ENCODE measurements at places on chromosomes 16 and 17.

DNA sequence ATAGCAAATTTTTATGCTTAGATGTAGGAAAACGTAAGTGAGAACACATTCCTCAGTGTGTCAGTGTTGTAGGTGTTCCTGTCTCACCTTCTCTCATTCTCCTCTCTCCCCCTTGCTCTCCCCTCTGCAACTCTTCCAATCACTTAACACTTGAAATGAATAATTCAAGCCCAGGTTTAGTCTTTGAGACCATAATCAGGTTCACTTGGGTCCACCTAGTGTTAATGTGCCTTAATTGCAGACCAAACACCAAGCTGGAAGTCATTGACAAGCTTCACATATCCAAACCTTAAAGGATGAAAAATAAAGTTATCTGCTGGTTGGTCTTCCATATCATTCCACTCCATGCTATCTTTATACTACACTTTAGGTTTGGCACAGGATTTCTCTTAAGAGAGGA, 37.0 kb downstream of the STXBP4 start:
- DNase-seq = no peak

DNA sequence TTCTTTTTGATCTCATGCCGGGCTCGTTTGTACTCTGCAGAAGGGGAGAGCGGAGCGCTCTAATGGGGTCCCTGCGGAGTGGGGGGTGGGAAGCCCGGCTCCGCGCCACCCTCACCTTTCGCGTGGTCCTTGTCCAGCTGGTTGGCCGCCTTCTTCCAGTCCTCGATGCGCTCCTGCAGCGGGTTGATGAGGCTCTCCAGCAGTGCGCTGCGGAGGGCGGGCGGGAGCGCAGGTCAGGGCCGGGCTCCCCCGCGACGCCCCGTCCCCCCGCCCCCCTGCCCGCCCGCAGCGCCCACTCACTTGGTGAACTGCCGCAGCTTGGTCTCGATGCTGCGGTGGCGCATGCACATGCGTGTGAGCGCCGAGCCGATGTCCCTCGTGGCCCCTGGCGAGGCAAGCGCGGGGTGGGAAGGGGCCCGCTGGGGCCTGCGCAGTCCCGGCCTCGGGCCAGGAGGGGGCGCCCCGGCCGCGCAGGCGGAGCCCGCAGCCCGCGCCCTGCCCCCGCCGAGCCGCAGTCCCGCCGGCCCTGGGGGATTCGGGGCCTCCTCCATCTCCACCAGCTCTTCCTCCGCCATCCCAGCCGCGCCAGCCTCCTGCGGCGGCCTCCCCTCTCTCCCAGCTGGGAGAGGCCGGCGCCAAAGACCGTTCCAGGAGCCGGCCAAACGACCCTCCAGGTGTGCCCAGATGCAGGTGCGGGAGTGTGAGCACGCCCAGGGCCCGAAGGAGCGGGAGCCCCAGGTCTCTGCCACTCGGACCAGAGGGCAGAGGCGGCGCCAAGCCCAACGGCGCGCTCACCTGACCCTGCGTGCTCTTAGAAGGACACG, 6.0 kb downstream of the MTSS2 start:
- DNase-seq = no peak

DNA sequence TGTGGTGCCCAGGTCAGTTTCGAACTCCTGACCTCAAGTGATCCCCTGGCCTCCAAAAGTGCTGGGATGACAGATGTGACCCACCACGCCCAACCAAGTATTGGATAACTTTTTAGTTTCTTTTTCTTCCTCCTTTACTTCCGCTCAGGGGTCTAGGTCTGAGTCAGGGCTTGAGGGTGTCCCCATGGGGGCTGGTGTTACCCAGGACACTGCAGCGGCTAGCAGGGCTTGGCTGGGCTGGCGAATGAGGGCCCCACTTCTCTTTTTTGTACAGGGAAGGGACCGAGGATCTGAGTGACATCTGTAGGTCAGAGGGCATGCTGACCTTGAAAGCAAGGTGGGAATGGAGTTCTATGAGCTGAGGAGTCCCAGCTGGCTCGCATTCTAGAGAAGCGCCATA, 24.9 kb downstream of the RAB11FIP3 start:
- no peak for DNase-seq

DNA sequence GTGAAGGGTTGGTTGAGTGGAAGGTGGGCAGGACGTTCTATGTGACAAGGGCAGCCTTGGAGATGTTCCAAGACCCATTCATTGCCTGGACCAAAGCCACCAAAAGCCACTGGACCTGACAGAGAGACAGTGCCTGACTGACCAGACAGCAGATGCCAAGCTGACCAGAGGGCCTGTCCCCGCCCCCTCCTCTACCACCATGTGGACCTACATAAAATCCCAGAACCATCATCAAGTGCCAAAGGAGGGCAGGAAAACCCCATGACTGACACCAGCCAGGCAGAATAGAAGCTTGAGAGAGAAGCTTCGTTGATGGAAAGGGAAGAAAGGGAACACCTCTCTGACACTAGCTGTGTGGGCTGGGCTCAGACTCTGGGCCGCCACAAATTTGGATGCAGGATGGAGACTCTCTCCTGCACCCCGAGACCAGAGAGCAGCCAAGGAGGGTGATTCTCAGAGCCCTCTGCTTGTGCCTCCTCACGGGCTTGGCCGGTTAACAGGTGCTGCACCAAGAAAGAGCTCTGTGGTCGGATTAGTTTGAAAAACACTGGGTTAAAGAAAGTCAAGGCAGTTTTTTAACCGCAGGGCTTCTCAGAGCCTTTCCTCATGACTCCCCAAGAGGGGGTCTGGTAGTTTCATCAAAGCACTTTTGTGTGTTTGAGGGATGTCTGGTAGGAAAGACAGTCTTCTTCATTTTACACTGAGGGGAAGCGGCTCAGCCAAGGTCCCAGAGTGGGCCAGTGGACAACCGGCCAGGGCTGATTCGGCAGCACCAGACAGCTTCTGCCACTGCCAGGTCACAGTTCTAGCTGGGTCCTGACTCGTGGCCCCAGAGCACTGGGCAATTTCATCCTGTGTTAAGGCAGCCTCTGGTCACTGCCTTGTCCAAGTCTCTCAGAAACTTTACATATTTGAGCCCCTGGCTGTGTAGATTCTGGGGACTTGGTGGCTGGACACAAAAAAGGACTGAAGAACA, 1.7 kb downstream of the TNFRSF13B start:
- DNase-seq = peak; percentile 54

DNA sequence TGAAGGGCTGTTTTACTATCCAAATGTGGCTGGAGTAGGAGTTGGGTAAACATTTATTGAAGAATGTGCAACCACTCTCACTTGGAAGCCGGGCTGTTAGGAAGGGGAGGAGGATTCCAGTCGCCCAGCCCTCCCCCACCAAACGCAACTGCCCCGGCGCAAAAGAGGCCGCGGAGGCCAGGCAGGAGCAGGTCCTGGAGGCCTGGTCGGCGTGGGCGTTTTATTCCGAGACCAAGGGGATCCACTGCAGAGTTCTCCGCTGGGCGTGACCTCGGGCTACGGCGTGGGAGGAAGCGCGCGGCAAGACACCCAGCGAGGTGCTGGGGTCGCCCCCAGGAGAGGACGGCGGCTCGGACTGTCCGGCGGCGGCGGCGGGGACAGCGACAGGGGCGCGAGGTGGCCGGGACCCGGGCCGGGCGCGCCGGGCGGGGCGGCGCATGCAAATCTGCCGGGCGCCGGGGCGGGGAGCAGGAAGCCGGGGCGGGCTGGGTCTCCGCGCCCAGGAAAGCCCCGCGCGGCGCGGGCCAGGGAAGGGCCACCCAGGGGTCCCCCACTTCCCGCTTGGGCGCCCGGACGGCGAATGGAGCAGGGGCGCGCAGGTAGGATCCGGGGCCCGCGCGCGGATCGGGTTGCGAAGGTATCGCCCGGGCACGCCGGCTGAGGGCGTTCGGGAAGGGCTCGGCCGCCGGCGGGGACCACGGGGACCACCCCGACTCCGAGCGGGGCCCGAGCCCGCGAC, at the start of gene IL4R:
TSS of gene IL4R (plus strand) at position 553 of the 739 bp plus-strand sequence. CDS start 26,230 bp downstream, outside the sequence.
- peak; percentile 80 for DNase-seq

DNA sequence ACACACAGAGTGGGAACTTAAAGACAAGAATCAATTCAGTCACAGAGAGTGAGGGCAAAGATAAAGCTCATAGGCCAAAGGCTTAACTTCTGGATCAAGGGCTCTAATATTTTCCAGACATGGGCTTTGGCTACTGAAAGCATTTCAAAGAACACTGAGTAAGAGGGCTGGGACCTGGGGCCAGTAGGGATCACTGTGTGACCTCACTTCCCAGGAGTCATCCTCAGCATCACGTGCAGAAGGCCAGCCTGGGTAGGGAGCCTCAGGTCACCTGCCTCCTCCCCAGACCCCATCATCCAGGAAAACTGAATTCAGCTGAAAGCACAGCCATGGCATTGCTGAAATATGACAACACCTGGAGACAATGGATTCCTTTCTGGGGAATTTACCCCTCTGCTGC, 163.5 kb downstream of the RAB11FIP4 start:
- no peak for DNase-seq

GRCh38 chr17:6240601-6241000, 170.4 kb downstream of the WSCD1 start:
- no peak for DNase-seq

DNA sequence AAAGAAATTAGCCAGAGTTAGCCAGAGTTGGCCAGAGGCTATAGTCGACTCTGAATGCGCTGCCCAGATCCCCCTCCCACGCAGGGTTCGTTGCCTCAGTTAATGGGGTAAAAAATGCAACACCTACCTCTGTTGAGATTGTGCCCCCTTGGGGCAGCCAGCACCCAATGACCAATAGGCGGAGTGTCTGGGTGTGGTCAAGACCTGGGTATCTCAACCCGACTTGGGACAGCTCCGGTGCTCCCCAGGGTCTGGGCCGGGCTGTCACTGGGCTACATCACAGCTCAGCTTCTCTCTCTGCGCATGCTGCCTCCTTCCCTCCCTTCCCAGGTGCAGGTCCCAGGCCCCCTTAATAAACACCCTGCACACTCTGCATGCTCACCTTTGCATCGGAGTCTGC, 59.6 kb upstream of the GCSH start:
- no peak for DNase-seq

DNA sequence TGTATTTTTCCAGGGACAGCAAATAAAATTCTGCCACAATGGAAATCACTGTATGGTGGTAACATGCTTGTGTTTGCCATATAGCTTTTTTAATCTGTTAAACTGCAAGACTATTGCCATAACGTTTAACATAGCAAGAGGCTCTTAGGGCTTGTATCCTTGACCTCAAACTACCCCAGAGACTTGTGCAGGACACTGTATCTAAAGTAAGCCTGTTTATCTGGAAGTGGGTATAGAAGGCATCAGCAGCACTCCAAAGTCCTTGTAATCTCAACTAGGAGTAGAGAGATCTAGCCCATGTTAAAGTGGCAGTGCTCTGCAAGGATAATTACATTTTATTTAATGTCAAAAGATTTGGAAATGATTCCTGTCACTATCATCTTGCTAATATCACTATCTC, 1424.1 kb downstream of the CDH11 start:
- no peak for DNase-seq

DNA sequence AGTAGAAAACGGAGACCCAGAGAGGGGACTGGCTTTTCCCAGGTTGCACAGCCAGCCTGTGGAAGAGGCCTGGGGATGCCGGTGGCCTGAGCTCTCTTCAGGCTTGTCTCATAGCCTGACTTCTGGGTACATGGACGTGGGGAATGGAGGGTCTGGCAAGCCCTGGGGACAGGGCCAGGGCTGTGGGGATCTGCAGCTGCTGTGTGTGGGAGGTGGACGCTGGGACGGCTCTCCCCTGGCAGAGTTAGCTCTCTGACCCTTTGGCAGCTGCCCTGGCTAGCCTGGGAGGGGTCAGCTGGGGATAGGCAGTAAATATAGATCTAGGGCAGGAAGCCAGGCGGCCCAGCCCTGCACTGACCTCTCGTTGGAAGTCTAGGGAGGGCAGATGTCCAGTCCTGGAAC, 20.5 kb downstream of the SLC4A1 start:
- no peak for DNase-seq

DNA sequence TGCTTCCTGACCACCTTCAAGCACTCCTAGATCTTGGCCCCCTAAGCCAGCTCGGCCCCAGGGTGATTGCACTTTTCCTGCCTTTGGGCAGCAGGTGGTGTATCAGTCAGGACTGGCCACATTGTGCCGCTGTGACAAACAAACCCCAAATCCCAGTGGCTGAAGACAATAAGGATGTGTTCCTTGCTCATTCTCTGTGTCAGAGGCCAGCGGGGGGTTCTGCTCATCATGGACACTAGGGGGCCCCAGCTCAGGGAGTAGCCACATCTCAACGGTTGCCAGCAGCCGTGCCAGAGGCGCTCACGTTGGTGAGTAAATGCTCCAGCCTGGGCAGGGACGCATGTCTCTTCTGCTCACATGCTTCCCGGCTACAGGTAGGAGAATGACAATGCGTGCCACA, 60.4 kb downstream of the ZDHHC7 start:
- peak; percentile 27 for DNase-seq

- no peak for DNase-seq
These were observed 139.4 kb downstream of the CCDC182 start for GRCh38 chr17:57605675-57606105.

GRCh38 chr17:56217921-56218320, 64.6 kb downstream of the ANKFN1 start:
- DNase-seq = no peak

GRCh38 chr17:49339354-49339753, 22.7 kb downstream of the ZNF652 start:
- DNase-seq = no peak

GRCh38 chr16:48013491-48013901, 142.3 kb downstream of the ABCC12 start:
- no peak for DNase-seq

GRCh38 chr17:50787106-50787505, 19.8 kb upstream of the ANKRD40CL start:
- no peak for DNase-seq

DNA sequence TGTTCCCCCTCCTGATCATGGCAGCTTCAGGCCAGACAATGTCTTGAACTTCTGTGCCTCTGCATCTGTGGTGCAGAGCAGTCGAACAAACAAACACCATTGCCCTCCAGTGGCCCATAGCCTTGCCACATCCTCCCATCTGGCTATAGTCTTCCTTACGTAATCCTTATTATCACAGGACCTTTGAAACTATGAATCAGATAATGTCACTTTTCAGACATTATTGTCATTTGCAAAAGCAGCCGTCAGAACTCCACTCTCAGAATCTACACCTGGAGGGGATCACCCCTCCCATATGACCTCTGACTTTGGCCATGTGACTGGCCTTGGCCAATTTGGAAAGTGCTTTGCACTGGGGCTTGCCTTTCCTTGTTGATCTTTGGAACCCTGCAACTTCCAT, 387.3 kb downstream of the MAF start:
- DNase-seq = no peak

DNA sequence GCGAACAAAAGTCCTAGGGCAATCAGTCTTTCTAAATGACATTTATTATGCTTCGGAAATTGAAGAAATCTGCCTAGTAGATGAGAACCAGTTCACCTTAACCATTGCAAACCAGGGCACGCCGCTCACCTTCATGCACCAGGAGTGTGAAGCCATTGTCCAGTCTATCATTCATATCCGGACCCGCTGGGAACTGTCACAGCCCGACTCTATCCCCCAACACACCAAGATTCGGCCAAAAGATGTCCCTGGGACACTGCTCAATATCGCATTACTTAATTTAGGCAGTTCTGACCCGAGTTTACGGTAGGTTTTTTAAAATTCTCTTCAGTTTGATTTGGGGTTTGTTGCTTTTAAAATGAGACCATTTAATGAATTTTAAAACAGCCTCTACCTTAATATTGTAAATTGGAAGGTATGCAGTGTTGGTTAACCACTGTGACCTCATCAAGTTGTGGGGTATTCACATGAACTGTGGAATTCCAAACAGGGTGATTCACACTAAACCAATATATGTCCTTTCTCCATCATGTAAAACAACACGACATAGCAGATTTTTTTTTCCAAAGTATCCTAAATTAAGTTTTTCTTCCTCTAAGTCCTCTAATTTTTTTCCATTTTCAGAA, 6.2 kb upstream of the EVI2A start:
- no peak for DNase-seq

- DNase-seq = no peak
These were observed 7.4 kb downstream of the SSTR5 start for GRCh38 chr16:1079786-1080525.
